CD4-positive, alpha-beta T cell treated with Interleukin-4 for 1 hour (primary cell): ENCODE measurements at places on chromosomes 13 and 19.

- DNase-seq: no peak
Observed at GRCh38 chr13:34863360-34864135, 78.5 kb upstream of the NBEA start.

DNA sequence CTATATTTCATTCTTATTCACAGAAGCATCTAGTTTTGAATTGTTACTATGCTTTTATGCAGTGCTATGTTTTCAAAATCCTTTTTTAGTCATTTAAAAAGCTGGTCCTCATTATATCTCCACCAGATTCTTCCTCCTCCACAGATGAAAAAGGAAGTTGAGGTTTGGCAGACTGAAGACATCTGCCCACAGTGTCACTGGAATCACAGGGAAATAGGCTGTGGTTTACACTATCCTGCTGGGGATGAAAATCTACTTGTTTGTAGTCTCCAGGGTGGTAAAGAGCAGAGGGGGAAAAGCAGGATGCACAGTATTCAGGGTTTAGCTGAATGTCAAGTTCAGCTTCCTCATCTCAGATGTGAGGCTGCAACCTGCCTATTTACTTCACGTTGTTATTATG is 351.2 kb downstream of the DNAJC15 start:
- DNase-seq: no peak

- DNase-seq: no peak
Observed at GRCh38 chr13:31159306-31159705, 2.4 kb downstream of the HSPH1 start.

DNA sequence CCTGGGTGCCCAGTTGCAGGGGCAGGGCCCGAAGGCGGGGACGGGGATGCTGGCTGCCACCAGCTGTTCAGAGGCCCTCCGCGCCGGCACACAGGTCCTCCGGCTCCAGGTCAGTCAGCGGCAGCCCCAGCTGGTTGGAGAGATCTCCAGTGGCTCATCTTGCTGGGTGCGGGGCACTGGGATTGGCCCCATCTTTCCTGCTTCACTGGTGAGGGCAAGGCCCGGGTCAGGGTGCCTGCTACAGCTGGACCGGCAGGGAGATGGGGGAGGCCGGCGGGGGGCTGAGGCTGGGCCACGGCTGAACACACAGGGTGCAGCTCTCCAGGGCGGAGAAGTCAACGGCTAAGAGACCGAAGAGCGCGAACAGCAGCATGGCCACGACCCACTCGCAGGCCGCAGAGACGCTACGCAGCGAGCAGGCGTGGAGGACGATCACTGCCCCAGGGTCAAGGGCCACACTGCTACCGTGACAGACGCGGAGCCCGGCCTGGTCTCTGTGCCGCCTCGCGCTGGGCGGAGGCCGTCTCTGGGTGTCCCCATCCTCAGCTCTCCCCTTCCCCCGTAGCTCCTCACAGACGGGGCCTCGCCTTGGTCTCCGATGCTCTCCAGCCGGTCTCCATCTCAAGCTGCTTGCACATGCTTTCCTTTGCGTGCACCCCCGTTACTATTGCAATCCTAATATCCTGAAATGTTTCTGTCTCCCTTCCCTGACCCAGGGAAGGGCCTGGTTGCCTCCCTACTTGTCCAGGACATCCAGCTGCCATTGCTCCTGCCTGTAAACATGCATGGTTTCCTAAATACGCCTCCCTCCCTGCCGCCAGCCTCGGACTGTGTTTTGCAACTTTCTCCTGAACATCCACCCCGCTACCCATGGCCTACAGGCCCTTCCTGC is 12.3 kb downstream of the TMEM150B start:
- DNase-seq: no peak

GRCh38 chr13:35720690-35721554 is 244.4 kb upstream of the MAB21L1 start:
- DNase-seq: no peak

DNA sequence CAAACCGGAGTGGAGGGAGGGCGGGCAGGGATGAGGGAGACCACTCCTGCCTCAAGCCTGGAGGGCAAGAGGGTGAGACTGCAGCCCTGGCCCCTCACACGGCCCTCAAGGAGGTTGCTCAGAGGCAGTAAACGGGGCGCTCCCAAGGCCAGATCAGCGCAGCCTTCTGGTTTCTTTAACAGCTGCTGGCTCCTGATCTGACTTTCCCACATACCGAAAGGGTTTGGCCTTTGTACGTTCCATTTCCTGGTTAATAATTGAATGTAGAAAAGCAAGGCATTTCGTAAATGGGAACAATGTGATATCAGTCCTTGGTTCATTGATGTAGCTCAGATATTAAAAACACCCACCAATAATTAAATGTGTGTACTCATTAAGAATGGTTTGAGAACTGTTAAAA is 71.5 kb downstream of the GGACT start:
- no peak for DNase-seq

GRCh38 chr19:48415395-48415794 is 21.9 kb downstream of the GRIN2D start:
- peak; percentile 84 for DNase-seq

DNA sequence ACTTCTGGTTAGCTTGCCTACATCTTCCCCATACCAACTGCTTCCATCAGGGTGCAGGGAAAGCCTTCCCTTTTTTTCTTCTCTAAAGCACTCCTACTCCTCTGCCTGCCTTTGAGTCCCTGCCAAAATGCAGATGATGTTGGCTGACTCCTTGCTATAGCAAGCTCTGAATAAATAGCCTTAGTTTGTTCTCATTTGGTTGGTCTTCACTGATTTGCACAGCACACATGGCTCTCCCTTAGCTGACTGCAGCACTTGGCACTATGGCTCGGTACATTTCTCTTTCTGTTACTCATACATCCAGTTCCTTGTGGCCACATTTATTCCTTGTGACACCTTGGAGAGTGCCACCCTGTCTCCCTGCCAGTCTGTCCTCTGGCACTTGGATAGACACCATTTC is 249.8 kb downstream of the DCLK1 start:
- DNase-seq: no peak

GRCh38 chr13:109954441-109954840 is 168.1 kb upstream of the IRS2 start:
- DNase-seq: no peak

- no peak for DNase-seq
Observed at GRCh38 chr13:45040622-45041021, 51.3 kb downstream of the GPALPP1 start.

DNA sequence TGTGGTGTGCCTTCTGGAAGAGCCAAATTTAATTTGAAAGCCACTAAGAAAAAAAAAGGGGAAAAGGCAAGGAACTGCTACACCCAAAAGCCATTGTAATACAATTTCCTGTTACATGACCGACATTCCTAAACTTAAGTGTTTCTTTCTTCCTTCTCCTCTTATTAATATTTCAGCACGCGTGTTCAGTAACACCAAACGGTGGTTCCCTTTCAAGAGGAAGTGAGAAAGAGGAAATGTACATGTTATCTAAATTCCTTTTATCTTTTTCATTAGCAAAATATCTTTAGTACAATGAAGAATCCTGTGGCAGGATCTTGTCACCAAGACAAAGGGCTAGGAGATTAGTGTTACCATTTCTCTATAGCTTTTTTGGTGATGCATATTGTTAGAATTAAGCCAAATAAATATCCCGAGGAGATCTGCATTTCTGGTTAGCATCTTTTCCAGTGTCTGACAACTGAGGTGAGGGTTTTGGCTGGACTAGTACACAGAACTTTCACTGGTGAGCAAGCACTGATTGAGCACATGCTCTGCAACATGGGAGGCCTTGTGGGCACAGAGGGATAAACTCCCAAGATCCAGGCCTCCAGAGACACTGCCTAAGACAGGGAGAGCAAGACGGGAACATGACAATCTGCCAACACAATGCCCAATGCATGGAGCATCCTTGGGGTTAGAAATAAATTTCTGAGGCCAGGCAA is 22.1 kb downstream of the LATS2 start:
- no peak for DNase-seq

GRCh38 chr13:94256721-94257120 is 222.8 kb downstream of the DCT start:
- DNase-seq: no peak

DNA sequence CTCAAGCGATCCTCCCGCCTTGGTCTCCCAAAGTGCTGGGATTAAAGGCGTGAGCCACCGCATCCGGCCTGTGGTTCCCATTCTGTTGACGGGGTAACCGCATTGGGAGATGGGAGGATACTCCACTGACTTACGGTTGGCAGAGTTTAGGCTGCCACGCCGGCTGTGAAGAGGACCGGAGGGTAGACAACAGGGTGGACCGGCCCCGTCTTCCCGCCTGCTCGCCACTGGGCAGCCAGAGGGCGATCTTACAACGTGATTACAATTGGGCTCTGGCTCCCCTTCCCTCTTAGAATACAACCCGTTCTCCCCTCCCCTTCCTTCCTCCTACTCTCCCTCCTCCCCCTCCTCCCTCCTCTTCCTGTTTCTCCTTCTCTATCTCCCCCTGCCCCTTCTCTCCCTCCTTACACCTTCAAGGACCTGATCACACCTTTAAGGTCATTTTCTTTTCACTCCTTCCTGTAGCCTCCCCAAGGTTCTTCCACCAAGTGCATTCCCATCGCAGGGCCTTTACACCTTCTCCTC is 957 bp upstream of the CCDC194 start:
- DNase-seq: peak; percentile 74

- no peak for DNase-seq
Observed at GRCh38 chr19:10001899-10002298, 8.4 kb downstream of the COL5A3 start.

- DNase-seq: no peak
Observed at GRCh38 chr13:45205124-45205523, 4.3 kb upstream of the KCTD4 start.

- DNase-seq: no peak
Observed at GRCh38 chr19:6045108-6045507, 65.2 kb downstream of the RFX2 start.

GRCh38 chr19:50191216-50191615 is 12.2 kb upstream of the MYH14 start:
- no peak for DNase-seq

DNA sequence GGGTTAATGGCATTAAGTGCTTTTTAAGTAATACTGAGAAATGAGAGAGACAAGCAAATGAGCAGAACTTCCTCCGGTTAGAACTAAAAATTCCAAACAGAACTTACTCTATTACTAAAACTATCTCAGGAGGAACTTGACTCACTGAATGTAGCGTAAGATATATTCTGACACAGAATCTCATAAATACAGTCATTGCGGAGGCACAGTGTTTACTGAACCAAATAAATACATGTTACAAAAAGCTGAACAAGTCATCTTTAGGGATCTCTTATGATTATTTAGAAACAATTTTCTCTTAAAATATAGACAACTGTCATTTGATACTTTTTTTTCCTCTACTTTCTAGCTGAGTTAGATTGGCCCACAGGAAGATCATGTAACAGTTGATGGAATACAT is 283.1 kb downstream of the KLF12 start:
- no peak for DNase-seq

GRCh38 chr19:51873097-51873496 is 14.7 kb downstream of the ZNF577 start:
- no peak for DNase-seq

- no peak for DNase-seq
Observed at GRCh38 chr13:24670961-24671381, 9.2 kb upstream of the ATP12A start.

DNA sequence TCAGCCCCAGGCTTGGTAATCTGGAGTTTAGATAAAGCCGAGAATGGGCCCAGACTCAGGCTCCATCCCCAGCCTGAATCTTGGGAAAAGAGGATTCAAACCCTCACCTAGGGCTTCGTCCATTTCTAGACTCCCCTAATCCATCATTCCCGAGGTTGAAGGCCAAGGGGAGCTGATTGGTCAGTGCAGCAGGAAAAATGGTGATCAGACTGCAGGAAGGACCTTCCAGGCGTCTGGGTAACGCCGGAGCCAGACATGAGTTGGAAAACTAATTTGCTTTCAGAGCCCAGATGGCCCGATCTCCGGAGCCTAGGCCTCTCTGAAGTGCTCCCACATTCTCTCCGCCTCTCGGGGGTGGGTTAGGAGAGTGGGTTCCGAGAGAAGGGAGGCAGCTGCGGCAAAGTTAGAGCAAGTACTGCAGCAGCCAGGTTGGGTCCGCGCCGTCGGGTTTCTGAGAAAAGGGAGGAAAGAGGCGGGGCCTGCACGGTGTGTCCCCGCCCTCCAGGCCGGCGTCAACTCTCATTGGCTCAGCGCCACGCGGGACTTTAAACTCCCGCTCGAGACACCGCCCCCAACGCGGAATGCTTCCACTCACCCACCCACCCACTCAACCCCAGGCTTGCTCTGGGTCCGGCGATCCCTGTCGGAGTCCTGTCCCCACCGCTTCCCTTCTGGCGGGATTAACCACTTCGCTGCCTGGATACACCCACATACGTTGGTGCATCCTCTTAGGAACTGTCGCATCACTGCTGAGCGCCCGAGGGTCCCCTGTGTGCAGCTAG is 788 bp upstream of the RTBDN start:
- DNase-seq: peak; percentile 36

GRCh38 chr13:36430247-36431203 is 1.8 kb upstream of the CCNA1 start:
- DNase-seq: no peak
